Vagina (tissue), 2 donors: ENCODE measurements at places on chromosomes 13 and 19.
A peak's percentile ranks its signal among the peaks of the same experiment; 100 is the strongest.

DNA sequence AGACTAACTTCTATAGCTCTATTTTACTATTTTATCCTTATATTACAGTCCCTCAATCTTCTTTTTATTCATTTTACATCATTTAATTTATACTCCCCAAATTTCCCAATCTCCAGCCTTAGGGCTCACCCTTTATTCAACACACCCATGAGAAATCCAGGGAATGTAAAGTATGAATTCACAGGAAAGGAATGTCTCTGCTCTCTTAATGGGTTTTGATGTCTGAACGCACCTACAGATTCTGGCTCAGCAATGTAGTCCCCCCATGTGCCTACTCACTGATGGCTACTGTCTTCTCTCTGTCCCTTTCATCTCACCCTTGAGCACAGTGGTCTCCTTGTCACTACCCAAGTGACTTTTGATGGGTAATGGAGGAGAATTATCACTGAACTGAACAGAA, 32.8 kb downstream of the TNFSF13B start:
- DNase-seq = no peak

GRCh38 chr19:56476651-56477428, at the start of gene ZNF667:
TSS of gene ZNF667 (minus strand) at chr19:56477345. CDS start at chr19:56462370, 14,975 bp downstream.
- no peak for DNase-seq

DNA sequence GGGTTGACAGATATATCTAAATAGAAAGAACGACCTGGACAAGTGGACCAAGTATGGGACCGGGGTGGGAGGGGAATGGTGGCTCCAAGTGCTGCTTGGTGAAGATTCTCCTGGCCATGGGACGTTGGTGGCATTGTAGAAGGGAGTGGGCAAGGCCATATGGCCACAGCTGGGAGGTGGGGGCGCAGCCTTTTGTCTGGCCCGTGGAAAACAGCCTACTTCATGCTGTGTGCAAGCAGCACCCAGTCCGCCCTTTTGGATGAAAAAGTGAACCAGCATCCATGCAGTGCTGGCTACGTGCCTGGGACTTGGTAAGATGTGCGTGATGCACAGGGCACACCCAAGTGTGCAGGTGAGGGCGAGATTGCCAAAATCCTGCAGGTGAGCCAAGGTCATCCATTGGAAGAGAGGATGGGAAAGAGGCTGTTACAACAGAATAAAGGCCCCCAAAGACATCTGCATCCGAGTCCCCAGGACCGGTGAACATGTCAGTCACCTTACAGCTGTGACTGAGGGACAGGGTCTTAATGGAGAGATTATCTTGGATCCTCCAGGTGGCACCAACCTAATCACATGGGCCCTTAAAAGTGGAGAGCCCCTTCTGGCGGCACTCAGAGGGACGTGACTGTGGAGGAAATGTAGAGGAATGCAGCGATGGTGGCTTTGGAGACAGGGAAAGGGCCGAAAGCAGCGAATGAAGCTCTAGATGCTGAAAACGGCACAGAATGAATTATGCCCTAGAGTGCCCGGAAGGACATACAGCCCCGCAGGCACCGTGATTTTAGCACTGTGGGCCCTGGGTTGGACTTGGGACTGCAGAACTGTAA, 40.8 kb downstream of the TEX29 start:
- DNase-seq = peak; percentile 91

- DNase-seq = no peak
These were observed 41.0 kb downstream of the RASL11A start for GRCh38 chr13:27311518-27312210.

GRCh38 chr13:97387485-97387839, 46.5 kb upstream of the RAP2A start:
- no peak for DNase-seq

DNA sequence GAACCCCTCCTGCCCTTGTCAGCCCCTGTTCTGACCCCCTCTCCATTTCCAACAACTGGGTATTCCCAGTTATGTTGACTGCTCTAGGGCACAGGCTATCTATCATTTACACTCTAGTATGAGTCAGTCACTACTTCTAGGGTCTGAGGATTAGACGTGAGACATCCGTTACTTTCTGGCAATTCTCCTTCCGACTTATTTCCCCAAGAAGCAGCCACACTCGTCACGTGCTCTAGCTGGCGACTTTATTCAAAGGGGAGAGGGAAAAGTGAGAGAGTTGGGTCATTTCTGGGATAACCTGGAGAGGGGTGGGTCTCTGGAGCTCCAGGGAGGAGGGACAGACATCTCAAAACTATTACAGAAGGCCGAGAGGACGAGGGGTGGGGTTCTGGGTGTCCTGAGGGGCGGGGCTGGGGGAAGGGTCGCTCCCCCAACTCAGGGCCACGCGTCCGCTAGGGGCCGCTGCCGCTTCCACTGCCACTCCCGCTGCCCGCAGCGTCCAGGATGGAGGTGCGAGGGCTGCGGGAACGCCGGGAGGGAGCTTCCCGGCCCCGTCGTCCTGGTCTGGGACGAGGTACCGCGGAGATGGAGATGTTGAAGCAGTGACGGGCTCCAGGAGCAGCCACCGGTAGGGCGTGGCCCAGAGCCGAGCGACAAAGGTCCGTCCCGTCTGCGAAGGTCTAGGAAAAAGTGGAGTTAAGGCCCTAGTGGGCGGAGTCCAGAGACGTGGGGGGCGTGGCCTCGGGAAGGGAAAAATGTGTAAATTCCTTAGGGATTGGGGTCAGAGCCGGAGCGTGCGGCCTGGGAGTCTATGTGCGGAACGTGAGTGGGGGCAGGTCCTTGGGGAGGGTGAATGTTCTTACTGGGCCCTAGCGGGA, 8.9 kb downstream of the RTBDN start:
- DNase-seq = no peak

GRCh38 chr13:99351772-99352171, 44.6 kb upstream of the GPR183 start:
- no peak for DNase-seq

DNA sequence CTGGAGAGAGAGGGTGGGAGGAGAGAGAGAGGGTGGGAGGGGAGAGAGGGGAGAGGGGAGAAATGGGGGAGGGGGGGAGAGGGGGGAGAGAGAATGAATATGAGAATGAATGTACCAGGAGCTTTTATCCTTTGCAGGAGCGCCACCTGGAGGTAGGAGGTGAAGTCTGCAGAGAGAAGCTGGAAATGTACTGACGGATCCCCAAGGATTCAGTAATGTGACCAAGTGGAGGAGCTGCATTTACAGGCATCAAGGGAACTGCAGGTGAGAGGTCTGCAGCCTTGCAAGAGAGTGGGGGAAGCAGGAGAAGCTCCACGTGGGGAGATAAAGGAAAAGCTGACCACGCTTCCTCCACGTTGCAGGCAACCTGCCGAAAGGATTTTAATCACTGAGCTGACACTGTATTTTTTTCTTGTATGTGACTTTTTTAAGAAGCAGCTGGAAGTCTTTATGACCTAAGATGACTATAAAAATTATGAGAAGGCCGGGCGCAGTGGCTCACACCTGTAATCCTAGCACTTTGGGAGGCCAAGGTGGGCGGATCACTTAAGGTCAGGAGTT, 33.7 kb downstream of the VSTM1 start:
- DNase-seq = no peak

DNA sequence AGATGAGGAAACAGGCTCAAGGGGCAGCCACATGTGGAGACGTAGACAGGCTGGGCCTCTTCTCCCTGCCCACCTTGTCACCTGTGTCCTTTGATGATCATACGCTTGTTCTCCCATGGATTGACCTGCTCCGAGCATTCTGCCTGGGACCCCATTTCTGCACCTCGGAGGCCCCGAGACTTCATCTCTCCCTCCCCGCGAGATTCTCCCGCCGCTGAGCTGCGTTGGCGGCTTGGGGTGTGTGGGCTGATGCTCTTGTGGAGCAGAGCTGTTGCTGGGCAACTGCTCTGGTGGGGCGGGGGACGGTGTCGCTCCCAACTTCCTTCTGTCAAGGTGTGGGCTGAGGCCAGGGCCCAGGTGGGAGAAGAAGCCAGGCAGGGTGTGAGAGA, 22.1 kb downstream of the MAST3 start:
- no peak for DNase-seq

GRCh38 chr19:447816-448560, 12.8 kb downstream of the SHC2 start:
- no peak for DNase-seq
